ENCODE measurements at places on chromosomes 4 and X. TPM values are rescaled to one million over a fixed set of nuclear protein-coding genes. Genes with fewer than 3 reads are reported as not detected.

Gene GPM6B
- polyA plus RNA-seq: 18.0 TPM

- DNase-seq: no peak
These were observed 261.1 kb upstream of the TTC29 start for GRCh38 chr4:147206807-147207206.

DNA sequence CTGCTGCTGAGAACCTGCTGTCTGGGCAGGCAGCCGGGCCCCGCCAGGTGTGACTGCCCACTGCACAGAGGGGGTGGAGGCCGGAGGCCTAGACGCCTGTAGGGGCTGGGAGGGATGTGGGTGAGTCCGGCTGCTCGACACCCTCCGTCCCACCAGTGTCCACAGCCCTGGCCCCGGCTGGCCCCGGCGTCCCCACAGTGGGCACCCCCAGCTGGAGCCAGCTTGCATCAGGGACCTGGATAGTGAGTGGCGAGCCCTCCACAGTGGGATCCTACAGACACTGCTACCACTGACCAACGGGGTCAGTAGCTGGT is 34.7 kb upstream of the SPON2 start:
- DNase-seq: no peak

DNA sequence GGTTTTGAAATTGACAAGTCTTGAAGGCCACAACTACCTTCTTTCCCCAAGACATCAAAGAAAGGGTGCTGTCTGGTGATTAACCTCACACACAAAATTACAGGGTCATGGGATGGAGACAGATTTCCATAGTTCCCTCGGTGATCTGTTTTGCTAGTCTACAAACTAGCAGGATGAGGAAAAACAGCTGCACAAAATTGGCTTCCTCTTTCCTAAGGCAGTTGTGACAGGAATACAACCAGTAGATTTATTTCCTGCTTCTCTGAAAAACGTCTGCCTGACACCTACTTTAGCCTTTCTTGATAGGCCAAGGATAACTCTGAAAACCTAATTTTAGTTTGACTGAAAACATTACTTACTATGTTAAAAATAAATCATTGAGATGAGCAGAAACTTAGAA is 39.6 kb downstream of the DKK2 start:
- DNase-seq: no peak

Gene ARFIP1
- 22.4 TPM for polyA plus RNA-seq

DNA sequence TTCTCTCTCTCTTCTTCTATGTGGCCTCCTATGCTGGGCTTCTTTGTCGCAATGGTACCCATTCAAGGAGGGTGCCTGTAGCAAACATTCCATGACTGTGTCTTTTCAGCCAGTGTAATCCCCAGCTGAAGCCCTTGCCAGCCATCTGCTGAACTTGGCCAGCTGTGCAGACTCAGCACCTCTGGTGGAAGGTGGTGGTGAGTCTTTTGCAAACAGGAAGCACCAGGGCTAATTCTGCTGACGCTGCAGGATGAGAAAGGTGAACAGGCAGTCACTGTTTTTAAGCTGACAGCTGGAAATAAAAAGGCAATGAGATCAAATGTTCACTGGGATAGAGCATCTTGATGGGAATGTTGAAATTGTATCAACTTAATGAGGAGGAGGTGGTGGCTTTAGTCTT is 298.7 kb upstream of the CLNK start:
- DNase-seq: no peak

Gene CFAP99
- polyA plus RNA-seq: 0.22 TPM

Gene TKTL2
- polyA plus RNA-seq: not detected

Gene GRIA3
- polyA plus RNA-seq: 5.3 TPM

Gene GAGE12F
- not detected for polyA plus RNA-seq

DNA sequence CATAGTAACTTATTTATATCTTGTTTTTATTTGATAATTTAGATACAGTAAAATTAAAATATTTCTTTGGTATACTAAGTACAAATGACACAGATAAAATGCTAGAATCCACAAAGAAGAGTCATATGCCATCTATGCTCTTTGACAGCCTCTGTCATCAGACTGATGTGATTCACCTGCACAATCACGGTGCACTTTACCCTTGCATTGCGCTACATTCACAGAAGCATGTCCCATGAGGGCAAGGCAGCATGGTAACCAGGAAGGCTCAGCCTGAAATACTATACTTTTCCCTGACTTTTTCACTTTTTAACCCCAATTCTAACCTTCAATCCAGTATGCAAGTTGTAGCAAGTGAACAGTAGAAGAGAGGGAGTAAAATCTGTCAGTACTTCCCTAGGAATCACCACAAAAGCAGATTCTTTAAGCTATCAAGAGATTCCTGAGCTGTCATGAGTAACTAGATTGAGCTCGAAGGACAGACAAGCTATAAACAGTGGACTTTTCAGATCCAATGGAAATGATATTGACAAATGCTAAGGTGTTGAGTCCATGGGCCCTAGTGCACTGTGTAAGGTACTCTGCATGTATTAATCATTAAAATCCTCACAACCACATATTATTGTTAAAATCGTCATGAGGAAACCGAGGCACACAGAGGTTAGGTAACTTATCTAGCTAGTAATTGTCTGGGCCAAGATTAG is 14.2 kb downstream of the SEC24D start:
- DNase-seq: no peak

Gene TSPAN7
- polyA plus RNA-seq: 132 TPM

Gene RBMXL3
- polyA plus RNA-seq: not detected

DNA sequence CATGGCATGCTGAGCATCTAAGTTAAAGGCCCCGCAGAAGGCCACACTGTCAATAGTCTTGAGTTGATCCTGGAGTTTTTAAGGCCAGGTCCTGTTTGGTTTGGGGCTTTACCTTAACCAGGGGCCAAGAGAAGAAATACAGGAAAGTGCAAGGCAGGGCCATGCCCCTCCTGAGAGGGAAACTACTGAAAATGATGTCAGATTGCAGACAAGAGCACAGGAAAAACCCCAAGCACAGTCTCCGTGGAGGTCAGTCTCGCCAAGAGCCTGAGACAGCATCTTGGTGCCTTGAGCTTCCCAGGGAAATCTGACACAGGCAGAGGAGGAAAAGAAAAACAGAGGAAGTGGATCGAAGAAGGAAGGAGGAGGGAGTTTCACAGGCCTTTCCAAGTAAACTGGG is 32.2 kb upstream of the GATB start:
- DNase-seq: no peak

Gene PABPC4L
- not detected for polyA plus RNA-seq

- DNase-seq: no peak
These were observed 511.4 kb upstream of the ARX start for GRCh38 chrX:25527156-25527555.

DNA sequence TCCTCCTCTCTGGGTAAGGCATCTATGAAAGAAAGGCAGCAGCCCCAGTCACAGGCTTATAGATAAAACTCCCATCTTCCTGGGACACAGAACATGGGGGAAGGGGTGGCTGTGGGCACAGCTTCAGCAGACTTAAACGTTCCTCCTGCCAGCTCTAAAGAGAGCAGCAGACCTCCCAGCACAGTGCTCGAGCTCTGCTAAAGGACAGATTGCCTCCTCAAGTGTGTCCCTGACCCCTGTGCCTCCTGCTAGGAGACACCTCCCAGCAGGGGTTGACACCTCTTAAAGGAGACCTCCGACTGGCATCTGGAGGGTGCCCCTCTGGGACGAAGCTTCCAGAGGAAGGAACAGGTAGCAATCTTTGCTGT is 89.9 kb downstream of the EFHC2 start:
- no peak for DNase-seq

DNA sequence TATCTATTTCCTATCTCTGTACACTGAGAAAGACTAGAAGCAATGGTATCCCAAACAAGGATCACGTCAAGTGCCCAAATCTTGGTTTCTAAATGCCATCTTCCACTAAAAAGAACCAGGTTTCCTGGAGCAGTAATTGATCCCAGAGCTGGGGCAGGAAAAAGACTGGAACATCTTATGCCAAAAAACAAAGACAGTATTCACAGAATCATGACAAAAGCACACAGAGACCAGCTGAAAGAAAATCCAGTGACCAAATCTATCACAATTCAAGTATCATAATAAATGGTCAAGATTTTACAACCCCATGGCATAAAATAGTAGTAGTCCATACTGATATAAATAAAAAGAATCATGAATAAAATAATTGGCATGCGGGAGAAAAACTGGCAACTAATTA is 44.9 kb downstream of the CENPC start:
- DNase-seq: no peak

- DNase-seq: no peak
These were observed 109.9 kb upstream of the SMIM10 start for GRCh38 chrX:134880866-134881265.
